COLO829 (cell line): ENCODE measurements at places on chromosomes 3 and 15.
A peak's percentile ranks its signal among the peaks of the same experiment; 100 is the strongest.

GRCh38 chr3:125479091-125479490 is 40.9 kb downstream of the SNX4 start:
- no peak for DNase-seq

DNA sequence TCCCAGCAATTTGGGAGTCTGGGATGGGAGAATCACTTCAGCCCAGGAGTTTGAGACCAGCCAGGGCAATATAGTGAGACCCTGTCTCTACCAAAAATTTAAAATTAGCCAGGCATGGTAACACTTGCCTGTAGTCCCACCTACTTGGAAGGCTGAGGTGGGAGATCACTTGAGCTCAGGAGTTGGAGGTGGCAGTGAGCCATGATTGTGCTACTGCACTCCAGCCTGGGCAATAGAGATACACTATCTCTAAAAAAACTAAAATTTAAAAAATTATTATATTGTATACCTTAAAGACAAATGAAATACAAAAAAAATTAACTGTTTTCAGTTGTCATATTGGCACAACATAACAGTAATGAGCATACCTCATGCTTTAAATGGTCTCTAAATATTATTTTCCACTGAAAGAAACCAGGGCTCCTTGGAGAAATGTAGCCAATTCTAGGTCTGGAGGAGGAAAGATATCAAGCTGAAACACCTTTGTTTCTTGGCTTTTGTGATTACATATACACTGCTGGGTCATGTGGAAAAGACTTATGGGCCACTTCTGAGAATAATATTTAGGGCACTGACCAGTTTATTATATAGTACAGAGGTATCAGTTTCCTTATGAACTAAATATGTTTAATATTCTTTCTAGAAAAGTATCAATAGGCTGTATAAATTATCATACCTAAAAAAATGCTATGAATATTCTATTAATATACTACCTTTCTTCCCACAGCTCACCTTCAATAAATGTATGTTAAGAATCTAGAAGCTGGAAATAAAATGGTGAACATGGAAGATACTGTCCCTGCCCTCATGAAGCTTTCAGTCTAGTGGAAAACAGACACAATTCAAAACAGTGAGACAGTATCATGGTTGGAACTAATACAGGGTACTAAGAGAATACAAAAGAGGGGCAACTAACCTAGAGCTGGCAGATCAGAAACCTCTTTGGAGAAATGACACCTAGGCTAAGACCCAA is 119.5 kb downstream of the TMCC1 start:
- no peak for DNase-seq

DNA sequence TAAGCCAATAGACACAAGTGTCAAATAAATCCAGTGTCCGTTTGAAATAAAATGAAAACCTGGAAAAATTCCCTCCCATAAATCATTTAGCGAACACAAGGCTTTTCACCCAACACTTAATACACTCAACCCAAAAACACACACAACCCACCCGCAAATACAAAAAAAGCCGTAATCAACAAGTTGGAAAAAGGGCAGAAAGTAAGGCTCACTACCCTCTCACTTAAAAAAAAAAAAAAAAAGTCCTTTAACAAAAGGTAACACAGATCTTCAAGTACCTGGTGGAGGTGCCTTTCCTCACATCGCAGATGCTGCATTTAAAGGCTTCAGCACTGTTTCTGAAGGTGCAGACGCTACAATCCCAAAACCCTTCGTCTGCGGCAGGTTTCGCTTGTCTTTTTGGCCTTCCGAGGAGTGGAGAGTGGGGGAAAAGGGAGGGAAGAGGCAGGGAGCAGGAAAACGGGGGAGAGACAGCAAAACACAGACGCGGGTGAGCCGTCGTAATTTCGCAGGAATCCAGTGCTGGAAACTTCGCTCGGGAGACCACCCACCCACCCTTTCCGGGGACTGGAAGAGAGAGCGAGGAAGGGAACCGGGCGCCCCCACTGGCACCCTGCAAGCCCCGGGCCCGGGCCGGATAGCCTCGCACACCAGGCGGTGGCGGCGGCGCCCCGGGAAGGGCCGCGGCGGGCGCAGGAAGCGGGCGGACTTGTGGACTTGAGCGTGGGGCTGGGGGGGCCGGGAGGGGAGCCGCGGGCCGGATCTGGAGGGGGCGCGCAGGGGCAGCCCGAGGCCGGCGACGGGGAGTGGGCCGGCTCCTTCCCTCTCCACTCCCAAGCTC is 401.8 kb downstream of the SHQ1 start:
- no peak for DNase-seq

- DNase-seq: no peak
Observed at GRCh38 chr3:50508821-50509220, 5.4 kb upstream of the CACNA2D2 start.

- no peak for DNase-seq
Observed at GRCh38 chr15:91782221-91782620, 71.3 kb upstream of the SLCO3A1 start.

- DNase-seq: no peak
Observed at GRCh38 chr3:63795438-63795837, 23.7 kb upstream of the C3orf49 start.

DNA sequence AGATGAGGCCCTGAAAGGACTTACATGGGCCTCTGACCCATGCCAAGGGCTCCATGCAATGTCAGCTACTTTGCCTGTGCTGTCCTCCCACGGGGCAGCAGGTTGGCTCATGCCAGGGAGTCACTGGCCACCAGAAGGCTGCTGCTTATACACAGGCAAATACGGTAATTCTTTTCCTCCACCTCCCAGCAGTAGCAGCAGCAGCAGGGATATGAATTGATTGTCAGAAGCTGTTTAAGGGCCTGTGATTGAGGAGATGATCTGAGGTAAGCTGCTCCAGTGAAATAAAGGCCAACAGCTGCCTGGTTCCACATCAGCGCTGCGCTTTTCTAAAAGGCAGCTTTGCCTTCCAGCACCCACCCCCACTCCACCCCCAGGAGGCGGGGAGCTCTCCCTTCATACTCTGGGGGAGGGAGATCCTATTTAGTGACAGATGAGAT is 250.5 kb downstream of the SHQ1 start:
- DNase-seq: peak; percentile 33

DNA sequence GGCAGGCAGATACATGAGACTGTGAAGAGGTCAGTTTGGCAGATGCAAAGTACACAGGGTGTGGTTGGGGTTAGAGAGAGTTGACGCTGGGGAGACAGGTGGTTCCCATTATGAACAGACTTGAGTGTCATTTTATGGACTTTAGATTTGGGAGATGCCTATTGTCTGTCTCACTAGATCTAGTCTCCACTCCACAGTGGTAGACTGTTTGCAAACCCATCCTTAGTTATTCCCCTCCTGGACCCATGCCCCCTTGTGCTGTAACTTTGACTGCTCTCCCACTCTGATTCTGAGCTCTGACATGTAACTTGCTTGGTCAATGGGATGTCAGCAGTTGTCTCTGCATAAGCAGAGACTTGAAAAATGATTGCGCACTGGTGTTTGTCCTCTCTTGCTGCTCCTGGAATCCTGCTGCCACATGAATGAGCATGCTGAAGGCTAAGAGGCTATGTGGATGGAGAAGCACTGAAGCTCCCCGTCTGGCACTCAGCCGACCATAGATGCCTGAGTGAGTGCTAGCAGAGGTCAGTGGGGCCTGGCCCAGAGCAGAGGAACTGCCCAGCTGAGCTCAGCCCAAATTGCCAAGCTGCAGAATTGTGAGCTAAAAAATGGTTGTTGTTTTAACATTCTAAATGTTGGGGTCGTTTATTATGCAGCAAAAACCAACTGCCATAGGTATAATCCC is 88.2 kb downstream of the FAM43A start:
- no peak for DNase-seq

DNA sequence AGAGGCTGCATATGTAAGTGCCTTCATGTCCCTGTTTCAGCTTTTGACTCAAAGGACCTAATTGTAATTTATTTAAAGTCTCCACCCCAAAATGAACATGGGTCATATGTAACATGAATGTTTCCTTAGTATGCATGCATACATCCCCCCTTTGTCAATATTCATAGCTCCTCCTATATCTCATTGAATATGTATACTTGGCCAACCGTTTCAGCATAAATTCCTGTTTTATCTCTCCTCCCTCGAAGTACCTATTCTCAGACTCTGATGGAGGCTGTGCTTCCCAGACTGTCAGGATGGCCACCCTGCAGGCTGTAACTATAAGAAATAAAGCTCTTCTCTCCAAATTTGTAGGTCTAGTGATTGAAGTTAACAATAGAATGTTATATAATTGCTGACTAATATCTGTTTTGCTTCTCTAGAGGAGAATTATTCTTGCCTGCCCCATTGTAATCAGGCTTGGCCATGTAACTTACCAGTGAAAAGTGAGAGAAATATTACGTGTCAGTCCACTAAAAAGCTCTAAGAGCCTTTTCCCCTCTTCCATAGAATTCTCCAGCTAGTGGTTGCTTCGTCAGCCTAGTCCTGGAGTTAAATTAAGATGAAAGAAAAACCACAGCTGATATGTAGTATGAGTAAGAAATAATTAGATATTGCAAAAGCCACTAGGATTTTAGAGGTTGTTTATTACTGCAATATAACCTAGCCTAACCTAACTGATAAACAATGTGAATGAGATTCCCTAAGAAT is 245.1 kb downstream of the ZNF385D start:
- DNase-seq: no peak

GRCh38 chr15:69154078-69154477 is 6.4 kb upstream of the GLCE start:
- DNase-seq: no peak

- DNase-seq: no peak
Observed at GRCh38 chr15:73359651-73360050, 9.1 kb downstream of the HCN4 start.

GRCh38 chr3:31754575-31755278 is 222.0 kb downstream of the STT3B start:
- no peak for DNase-seq

DNA sequence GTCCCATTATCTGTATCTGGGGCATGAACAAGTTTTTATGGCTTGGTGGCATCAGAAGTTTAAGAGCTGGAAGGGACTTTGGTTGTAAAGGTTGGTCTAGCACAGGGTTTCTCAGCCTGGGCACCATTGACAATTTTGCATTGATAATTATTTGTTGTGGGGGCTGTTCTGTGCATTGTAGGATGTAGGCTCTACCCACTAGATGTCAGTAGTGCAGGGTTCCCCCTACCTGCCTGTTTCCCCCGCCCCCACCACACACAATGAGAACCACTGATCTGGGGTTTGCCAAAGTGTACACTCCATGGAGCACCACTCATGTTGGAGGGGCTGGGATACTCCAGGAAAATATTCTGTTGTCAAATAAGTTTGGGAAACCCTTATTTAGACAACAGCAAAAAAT is 42.7 kb downstream of the PLCL2 start:
- no peak for DNase-seq

- DNase-seq: no peak
Observed at GRCh38 chr3:101674518-101674917, 2.4 kb downstream of the ZBTB11 start.

DNA sequence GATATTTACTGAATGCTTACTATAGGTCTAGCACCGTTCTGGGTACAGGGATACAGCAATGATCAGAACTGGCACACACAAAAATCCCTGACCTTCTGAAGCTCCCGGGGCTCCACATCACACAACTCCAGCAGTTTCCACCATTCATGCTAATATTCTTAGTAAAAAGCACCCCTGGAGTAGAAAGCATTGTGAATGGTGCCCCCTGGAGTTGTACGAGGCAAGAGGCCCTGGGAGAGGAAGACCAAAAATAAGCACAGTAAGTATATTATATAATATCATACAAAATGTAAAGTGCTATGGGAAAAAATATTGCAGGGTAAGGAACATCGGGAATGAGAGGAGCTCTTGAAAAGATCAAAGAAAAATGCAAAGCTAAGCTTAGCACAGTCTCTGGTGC is 790 bp upstream of the SRGAP3 start:
- DNase-seq: no peak

- DNase-seq: no peak
Observed at GRCh38 chr3:5376761-5377160, 189.3 kb downstream of the EDEM1 start.

DNA sequence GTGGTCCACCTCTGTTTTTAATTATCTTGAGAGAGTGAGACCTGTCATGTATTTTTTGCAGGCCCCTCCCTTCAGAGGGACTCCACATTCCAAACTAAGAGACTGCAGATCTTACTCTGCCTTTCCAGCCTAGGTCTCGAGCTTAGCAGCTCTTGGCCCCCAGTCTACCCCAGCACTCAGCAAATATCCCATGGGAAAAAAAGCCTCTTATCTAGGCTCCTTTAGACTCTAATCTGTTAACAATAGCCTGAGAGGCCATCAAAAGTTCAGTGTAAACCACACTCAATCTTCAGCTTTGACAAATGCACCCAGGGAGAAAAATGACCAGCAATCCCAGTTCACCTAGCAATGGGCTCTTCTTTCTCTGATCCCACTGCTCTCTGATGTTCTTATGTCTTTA is 8.6 kb upstream of the BLM start:
- no peak for DNase-seq

GRCh38 chr3:161388855-161389254 is 17.5 kb upstream of the SPTSSB start:
- no peak for DNase-seq

DNA sequence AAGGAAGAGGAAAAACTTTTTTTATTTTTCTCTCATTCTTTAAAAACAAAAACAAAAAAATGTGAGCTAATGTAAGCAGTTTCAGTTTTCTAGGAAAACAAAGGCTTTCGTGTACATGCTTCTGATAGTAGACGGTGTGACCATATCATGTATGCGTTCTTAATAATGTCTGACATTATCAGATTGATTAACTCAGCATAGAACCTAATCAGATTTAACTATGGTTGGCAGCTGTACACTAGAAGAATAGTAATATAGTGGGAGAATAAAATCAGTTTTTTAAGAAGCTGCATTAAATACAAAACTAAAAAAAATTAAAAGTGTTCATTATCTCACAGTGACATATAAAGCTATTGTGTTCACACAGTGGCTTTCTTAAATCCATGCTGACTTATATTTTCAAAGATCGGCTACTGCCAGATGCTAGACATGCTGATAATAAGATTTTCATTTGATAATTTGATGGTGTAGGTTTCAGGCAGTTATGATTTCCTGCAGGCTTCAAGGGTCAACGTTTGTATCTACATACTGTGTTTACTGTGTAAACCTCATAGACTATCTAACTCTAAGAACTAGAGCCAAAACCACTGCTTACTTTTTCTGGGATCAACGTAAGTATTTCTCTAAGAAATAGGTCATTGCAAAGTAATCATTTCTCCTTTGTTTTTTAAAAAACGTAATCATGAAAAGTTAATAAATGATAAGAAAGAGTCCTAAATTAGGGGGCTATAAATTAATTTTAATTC is 74.0 kb downstream of the UBE2E2 start:
- no peak for DNase-seq

- DNase-seq: peak; percentile 80
Observed at GRCh38 chr3:148861277-148861869, 3.7 kb upstream of the CPA3 start.

- no peak for DNase-seq
Observed at GRCh38 chr3:4387210-4388204, 79.6 kb downstream of the SUMF1 start.

GRCh38 chr15:68504681-68505170 is 72.8 kb upstream of the ITGA11 start:
- DNase-seq: no peak
